ENCODE measurements at places on chromosomes 12 and 14.

- DNase-seq = no peak
Observed at GRCh38 chr14:63712123-63712522, 15.7 kb downstream of the SGPP1 start.

DNA sequence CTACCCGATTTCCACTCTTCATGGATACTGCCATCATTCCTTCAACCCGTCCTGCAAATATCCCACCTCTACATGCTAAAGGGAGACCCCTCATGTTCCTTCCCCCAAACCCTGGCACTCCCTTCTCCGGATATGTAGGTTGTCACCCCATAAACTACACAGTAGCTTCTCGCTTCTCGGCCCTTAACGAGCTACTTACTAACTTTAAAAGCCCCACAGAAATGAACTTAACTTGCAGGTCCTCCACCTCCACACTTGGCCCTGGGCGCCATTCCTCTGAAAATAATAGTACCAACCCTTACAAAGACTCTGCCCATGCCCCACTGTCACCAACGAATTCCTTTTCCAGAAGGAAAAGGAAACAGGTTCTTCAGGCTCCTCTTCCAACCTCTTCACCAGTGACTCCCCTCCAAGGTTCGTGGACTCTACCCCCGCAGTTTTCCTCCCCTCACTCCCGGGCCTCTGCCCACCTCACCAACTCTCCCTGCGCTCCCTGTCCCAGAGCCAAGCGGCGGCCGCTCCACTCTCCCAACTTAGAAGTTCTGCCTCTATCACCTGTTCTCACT is 1.2 kb downstream of the SPPL3 start:
- no peak for DNase-seq

GRCh38 chr14:20680843-20681347 is 3.5 kb upstream of the RNASE4 start:
- DNase-seq = no peak

GRCh38 chr14:61174987-61175386 is 106.2 kb downstream of the TMEM30B start:
- no peak for DNase-seq

DNA sequence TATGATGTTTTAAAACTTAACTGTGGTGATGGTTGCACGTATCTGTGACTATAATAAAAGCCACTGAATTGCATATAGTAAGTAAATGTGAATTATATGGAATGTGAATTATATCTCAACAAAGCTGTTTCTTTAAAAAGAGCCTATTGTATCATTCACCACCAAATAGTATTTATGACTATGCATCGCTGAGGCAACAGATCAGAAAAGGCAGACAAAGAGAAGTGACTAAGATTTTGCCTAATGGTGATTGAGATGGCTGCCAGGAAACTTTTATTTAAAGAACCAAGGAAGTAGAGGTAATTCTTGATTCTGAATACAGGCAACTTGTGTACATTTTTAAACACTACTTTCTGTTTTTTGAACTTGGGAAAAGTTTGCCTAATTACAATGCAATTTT is 31.7 kb downstream of the DHRS7 start:
- no peak for DNase-seq

GRCh38 chr12:91980389-91980821 is 165.2 kb downstream of the BTG1 start:
- no peak for DNase-seq

DNA sequence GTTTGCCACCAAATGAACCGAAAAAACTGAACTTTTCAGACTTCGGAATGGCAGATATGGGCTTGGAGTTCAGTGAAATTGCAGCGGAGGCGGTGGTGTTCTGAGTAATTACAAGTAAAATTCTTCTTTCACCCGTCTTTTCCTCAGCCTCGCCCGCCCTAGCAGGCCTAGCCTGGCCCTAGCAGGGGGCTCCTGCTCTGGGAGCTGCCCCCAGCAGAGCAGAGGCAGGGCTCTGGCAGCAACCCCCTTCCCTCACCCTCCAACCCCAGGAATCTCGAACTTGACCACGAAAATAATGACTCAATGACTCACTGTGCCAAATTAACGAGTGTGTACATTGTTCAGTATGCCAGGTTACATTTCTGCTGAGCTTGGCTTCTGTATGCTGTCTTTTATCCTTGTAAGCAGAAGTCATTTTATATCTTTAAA is 1.1 kb downstream of the PAPLN start:
- no peak for DNase-seq

DNA sequence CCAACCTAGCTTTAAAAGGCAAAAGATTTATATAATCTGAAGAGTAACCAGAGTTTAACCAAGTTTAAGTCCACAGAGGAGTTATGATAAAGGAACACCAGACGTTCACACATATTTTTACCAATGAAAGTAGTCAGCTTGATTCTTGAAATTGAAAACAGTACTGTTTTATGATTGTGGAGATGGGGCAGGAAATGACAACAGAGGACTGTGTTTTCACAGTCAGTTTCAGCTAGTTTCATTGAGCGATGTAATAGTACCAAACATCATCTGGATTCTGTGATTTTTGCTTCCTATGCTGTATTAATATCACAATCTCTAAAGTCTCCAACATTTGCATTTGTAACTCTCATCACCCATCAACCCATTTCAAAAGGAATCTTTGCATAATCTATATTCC is 34.2 kb upstream of the SLC6A15 start:
- no peak for DNase-seq

- DNase-seq = peak; percentile 83
Observed at GRCh38 chr14:101707068-101707842, 54.3 kb upstream of the PPP2R5C start.

DNA sequence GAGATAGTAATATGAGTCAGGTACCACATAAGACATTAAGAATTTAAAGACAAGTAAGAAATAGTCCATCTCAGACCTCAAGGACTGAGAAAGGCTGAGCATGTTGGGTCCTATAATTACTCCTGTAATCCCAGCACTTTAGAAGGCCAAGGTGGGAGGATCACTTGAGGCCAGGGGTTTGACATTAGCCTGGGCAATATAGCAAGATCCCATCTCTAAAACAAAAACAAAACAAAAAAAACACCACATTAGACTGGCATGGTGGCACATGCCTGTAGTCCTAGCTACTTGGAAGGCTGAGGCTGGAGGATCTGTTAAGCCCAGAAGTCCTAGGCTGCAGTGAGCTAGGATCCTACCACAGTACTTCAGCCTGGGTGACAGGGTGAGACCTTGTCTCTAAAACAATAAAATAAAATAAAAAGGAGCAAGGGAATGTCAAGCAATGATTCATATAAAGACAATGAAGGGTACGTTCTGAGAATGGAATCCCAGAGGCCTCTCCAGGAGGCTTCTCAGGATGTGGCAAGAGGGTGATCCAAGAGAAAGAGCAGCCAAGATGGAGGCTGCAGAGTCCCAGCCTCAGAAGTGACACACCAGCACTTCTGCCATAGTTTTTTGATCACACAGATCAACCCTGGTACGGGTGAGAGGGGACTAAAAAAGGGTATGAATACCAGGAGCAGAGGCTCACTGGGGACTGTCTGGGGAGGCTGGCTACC is 206.4 kb downstream of the CRADD start:
- no peak for DNase-seq

- no peak for DNase-seq
Observed at GRCh38 chr12:52313926-52314325, 7.3 kb downstream of the KRT83 start.

DNA sequence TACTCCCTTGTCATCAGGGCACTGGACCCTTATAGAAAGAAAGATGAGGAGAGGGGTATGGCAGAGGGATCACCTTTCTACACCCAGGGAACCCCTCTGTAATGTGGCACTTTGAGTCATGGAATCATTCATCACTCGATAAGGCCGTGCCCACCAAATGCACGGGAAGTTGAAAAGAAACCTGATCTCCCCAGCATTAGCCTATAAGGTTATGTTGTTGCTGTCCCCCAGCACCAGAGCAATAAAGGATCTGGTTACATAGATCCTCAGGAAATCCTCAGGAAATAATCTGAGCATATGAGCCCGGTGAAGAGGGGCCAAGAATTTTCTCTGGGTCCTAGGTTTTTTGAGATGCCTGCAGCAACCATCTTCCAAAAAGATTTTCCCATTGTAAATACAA is 148.8 kb upstream of the CRY1 start:
- DNase-seq = peak; percentile 86

DNA sequence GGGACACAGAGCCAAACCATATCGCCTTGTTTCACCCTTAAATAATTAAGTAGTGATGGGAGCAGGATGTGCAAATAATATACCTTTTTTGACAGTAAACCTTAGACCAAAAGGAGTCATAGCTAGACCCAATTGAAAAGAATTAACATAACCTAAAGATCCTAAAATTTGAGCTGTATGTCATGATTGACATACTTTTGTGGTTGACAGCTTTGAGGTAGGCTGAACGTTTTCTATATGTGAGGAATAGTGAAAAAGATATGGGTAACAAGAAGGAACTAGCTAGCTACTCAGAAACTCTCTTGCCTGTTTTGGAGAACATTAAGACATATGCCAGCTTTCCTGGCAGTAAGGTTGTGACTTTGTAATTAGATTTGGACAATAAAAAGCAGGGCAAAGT is 320.6 kb downstream of the KCNC2 start:
- no peak for DNase-seq

DNA sequence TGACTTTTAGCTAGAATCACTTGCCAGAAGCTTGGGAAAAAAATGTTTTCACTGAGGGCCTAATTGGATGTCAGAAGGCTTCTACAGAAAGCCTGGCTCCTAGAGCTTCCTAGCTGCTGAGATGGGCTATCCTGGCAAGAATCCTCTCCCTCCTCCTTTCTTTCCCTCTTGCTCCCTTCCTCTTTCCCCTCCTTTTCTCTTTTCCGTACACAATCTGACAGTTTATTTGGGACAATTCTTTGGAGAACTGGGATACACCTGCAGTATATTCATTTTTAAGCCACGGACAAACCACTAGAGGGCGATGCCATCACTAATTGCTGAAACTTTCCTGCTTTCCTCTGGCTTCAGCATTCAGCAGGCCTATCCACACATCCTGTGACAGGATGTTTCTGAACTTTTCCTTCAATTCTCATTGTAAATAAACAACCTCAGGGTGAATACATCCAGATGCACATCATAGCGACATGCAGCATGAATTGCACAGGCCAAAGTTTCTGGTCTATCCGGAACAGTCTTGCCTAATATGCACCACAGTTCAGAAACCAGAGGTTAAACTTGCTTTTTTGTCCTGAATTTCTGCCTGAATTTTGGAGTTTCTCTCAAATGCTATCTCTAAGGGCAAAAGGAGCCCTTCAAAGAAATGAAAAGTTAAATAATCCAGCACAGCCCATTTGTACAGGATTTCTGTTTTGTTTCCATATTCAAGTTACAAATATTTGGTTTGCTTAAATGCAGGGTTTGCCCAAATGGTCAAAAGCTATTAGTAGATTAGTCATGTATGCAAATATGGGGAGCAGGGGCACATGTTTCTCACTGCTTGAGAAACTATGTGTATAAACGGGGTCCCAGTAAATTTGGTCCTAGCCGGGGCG is 142.8 kb downstream of the PAWR start:
- peak; percentile 48 for DNase-seq

DNA sequence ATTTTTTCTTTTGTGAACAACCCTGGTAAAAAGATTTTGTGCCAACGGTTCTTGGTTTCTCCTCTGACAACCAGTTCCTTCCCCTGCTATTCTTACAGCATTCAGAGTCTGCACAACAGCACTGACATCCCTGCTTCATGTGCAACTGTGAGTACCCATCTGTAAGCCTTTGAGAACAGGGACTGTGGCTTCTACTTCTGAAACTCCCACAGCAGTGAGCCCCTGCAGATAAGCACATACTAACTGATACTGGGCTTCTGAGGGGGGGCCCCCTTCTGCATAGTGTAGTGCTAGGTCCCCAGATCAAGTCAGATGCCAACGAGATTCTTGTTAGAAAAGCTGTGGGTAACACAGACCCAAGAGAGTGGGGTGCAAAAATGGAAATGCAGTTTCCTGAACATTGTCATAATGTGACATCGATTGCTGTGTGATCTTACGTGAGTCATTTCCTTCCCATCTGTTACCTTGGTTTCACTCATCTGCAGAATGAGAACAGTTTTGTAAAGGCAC is 11.1 kb upstream of the NINJ2 start:
- no peak for DNase-seq

DNA sequence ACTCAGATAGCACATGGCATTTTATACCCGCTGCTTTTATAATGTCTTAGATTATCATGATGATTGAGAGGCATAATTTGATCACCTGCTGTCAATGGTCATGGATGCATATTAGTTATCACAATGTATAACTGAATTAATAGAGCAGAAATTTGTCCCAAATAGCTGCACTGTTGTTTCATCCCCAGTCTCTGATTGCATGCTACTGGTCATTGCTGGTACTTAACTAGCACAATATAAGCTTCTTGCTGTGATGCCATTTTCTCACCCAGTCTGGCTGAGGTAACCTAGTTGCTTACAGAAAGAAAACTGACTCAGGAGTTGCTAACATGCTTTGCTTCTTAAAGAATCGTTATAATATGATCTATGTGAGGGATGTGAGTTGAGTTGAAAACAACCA is 76.8 kb upstream of the PLEKHA5 start:
- no peak for DNase-seq

DNA sequence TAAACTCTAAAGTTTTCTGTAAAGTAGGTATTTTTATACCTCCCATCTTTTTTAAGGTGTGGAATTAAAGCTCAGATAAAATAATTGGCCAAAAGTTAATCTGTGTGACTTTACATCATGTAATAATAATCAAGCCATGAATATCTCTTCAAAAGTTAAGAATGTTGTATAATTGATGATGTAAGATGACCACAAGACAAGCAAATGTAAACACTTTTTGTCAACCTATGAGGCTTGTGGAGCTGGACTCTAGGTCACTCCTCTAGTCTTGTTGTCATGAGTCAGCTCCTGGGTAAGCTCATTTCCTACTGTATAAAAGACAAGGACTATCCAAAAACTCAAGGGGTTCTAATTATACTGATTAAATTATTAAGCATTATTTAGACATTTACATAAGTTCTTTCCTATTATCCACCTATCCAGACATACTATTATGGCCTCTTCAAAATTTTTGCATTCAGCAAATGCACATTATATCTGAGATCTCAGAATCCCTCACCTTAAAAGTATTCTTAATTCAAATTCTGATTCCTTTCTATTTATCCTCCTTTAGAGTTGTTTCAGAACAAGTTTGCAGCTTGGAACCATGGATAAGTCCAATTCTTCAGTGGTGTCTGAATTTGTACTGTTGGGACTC is at the start of gene OR4K5:
Gene OR4K5, plus strand, starts transcription at position 587 of the 637 bp plus-strand sequence. Its CDS starts 0 bp downstream, at position 587.
- DNase-seq = no peak

GRCh38 chr12:57610554-57611107 is 604 bp upstream of the ARHGEF25 start:
- peak; percentile 42 for DNase-seq

DNA sequence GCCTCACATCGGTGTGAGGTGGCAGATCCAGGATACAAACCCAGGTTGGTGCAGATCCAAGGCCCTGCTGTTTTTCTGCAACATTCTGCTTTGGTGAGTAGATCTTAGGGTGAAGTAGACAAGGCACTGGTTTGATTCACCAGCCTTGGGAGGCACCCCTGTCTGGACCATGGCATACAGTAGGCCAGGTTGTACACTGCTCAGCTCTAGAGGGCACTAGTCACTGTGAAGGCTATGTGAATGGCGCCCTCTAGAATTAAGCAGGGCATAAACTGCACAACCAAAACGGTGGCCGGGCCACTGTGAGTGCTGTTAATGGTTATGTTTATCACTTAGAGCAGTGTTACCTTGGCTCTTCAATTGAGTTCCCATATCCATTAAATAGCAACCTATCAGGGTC is 280.6 kb upstream of the PWP1 start:
- no peak for DNase-seq

- no peak for DNase-seq
Observed at GRCh38 chr12:107514887-107515445, 170.6 kb upstream of the PWP1 start.
